ENCODE measurements at places on chromosomes 6 and 20.
A peak's percentile ranks its signal among the peaks of the same experiment; 100 is the strongest.

- DNase-seq, result no peak
Measured at GRCh38 chr20:35151736-35152135, 4.6 kb upstream of the EDEM2 start.

DNA sequence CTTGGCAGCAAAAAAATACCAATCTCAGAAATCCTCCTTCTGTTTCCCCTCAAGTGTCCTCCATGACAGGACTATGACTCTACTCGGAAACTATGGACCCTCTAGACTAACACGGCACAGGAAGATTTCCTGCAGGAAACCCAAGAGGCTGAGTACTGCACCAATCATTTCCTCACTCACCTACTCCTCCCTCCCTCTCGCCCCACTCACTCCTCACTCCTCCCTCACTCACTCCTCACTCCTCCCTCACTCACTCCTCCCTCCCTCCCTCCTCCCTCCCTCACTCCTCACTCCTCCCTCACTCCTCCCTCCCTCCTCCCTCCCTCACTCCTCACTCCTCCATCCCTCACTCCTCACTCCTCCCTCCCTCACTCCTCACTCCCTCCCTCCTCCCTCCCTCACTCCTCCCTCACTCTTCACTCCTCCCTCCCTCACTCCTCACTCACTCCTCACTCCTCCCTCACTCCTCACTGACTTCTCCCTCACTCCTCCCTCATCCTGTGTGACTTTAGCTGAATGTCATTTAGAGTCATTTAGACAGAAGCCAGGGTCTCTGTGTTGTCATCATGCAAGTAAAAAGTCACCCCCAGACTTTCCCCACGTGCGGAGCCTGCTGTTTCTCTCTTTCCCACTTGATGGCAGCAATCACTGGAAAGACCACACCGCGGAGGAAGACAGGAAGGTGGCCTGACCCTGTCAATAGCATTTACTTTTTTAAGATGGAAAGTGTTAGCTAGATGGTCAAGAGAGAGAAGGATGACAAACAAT is 226.8 kb upstream of the PDE10A start:
- no peak for DNase-seq

GRCh38 chr20:48034751-48035150 is 249.5 kb upstream of the SULF2 start:
- DNase-seq, result no peak

DNA sequence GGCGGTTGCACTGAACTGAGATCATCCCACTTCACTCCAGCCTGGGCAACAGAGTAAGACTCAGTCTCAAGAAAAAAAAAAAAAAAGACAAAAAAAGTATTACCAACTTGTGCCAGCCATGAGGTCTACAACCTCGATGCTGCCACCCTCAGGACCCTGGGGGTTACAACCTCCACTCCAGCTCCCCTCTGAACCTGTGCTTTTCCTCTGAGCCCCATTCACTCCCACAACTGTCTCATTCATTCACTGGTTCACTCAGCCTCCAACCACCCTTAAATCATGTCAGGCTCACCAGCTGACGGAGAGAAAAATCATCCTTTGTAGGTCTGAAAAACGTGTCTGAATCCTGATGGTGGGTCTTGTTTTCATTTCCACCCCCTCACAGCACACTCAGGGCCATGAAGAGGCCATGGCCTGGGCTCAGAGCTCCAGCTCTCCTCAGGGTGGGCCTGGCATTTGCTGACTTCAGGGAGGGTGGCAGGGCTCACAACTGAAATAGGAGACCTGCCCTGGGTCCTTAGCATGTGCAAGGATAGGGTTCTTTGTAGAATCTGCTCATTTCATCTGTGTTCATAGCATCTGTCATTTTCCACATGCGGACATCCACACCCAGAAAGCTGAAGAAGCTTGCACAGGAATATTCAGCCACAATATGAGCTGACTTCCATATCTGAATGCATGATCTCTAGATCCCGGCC is 1.9 kb upstream of the ULBP1 start:
- peak; percentile 55 for DNase-seq

- DNase-seq, result no peak
Measured at GRCh38 chr6:124798942-124799496, 163.2 kb upstream of the RNF217 start.

- DNase-seq, result peak; percentile 24
Measured at GRCh38 chr20:49676581-49677291, 36.9 kb downstream of the B4GALT5 start.

DNA sequence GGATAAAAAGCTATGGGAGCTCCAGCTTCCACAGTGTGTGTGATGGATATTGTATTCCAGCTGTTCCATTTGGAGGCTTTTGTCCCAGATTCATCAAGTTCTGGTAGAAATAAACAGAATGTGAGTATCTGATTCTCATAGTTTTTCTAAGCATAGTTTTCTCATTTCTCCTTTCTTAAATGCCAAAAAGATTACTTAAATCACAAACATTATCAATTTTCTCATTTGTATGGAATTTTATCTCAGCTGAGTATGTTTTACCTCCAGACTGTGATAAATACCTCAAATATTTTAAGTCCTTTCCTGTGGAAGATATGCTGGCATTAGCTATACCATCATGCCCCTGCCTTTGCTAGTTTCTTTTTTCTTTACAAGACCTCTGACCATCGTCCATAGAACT is 767.3 kb downstream of the TFAP2A start:
- no peak for DNase-seq

- no peak for DNase-seq
Measured at GRCh38 chr6:134739299-134740026, 210.4 kb downstream of the ALDH8A1 start.

GRCh38 chr20:33909331-33909921 is 84.3 kb upstream of the RALY start:
- DNase-seq, result no peak

DNA sequence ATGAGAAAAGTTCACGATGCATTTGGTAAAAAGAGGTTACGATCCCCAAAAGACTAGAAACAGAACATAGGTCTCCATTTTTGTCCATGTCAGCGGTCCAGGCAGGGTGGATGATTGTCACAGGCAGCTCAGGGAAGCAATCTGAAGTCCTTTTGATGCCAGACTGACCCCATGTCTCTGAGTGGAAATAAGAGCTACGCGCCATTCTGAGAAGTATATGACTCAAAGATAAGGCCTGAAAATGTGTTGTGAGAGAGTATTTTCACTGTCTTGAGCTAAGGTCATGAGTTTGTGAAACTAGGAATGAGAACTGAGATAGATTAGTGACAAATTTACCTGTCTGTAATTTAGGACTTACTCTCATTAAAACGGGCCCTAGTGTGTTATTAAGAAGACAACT is 69.5 kb downstream of the LYRM4 start:
- no peak for DNase-seq

GRCh38 chr6:118371955-118372354 is 176.1 kb upstream of the PLN start:
- DNase-seq, result no peak

DNA sequence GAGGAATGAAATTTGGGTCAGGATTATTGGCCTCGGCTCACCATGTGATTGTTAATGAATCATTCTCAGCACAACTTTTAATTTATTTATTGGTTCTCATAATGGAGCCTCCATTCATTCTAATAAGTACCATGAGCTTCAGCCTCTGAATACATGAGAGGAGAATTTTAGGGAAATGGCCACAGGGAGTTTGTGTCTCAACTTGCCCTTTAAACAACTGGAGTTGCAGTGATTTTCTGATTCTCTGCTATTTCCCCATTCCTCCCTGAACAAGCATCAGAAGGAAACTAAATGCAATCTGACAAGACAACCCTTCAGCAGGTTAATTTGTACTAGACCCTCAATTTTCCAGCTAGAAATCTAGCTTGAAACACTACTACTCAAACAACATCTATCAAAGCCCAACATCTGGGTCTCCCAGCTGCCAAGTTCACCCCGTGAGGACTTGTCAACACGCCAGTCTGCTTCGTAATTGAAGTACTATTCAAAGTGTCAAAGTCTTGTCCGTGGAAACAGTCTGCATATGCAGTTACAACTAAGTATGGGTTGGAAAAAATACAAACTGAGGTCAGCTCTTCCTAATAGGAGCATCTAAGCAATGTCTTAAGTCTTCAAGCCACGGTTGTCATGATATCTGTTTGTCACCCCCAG is 235.4 kb downstream of the CDH4 start:
- no peak for DNase-seq

DNA sequence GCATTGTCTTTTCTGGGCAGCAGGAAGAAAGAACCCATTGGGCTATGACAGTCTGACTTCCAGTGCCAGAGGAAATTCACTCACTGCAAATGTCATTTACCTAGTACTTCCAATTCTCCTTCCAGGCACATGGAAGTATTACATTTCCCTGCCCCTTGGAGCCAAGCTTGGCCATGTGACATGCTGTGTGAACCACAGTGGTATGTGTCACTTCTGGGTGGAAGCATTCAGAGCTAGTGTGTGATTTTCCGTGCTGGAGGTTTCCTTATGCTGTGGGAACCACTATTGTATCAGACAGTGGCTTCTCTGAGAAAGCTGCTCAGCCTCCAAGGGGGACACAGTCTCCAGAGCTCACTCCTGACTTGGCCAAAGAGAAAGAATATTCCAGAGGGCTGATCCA is 387.6 kb downstream of the CDC5L start:
- no peak for DNase-seq

GRCh38 chr6:26141378-26141904 is 54.2 kb downstream of the HFE start:
- no peak for DNase-seq

DNA sequence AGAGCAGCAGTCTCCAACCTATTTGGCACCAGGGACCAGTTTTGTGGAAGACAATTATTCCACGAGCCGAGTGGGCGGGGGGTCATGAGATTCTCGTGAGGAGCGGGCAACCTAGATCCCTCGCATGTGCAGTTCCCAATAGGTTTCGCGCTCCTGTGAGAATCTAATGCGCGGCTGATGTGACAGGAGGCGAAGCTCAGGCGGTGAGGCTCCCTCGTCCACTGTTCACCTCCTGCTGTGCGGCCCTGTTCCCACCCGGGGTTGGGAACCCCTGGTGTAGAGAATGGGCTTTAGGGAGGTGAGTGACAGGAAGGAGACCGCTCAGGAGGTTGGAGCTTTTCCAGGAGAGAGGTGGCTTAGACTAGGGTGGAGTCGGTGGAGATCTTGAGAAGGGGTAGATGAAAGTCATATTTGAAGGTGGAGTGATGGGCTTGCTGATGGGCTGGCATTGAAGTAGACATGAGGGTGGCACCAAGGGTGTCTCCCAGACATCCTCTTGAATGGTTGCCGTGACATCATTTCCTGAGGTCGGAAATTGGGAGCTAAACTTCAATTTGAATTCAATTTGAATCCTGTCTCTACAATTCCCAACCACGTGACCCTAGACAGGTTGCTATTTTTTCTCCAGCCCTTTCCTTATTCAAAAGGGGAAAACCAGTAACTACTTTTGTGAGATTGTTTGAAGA is 1.5 kb upstream of the RAD21L1 start:
- no peak for DNase-seq

GRCh38 chr6:11409371-11409770 is 128.2 kb upstream of the TMEM170B start:
- no peak for DNase-seq

- no peak for DNase-seq
Measured at GRCh38 chr20:62845416-62846160, 16.0 kb downstream of the TCFL5 start.

DNA sequence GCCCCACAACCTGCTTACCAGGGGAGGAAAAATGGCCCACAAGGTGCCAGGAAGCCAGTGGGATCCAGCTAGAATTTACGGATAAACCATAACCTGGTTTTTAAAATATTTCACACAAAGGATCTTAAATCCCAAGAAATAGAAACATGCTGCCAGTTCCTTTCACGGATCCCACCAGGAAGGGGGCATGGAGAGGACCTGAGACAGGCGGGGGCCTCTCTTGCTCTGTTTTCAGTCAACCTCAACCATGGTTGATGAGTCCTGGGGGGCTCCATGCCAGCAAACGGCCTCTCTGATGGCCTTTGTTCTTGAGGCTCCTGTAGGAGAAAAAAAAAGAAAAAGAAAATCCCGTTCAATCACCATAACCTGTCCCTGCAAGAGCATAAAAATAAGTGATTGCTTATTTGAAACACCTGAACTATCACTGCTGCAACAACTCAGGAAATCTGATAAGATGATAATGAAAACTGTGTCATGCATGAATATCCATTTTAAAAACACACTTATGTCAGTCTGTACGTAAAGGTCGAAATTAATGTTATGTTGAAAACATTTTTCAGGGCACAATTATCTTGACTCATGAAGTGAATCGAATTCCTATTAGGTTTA is 125.8 kb upstream of the CST7 start:
- DNase-seq, result no peak

DNA sequence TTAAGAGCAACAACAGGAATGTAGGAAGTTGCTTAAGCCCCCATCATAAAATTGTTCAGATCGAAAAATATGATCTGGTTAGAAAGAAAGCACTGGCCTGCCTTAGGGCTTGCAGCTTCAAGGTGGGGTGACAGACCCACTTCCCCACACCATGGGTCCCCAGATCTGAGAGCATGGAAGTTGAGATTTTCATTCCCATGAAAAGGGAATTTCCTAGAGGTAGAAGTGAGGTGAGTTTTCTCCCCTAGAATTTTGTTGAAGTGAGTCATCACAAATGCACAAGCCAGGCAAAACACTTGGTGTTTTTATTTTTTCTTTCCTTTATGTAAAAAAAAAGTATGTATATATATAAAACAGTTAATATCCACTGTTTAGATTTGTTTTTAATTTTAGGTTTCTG is 213.6 kb upstream of the SUPT3H start:
- DNase-seq, result no peak

- no peak for DNase-seq
Measured at GRCh38 chr20:50020288-50020687, 37.5 kb downstream of the SNAI1 start.

- DNase-seq, result no peak
Measured at GRCh38 chr6:74993136-74993535, 212.7 kb downstream of the COL12A1 start.
